NCI-H1092 treated with DMSO at 0.1 percent for 48 hours (cell line): ENCODE measurements at places on chromosomes 12 and 14.

- DNase-seq: no peak
Observed at GRCh38 chr12:131786331-131786730, 41.9 kb upstream of the MMP17 start.

GRCh38 chr14:41349289-41349910, 257.3 kb upstream of the LRFN5 start:
- no peak for DNase-seq

GRCh38 chr14:53355581-53356112, 202.5 kb upstream of the DDHD1 start:
- peak; percentile 25 for DNase-seq

DNA sequence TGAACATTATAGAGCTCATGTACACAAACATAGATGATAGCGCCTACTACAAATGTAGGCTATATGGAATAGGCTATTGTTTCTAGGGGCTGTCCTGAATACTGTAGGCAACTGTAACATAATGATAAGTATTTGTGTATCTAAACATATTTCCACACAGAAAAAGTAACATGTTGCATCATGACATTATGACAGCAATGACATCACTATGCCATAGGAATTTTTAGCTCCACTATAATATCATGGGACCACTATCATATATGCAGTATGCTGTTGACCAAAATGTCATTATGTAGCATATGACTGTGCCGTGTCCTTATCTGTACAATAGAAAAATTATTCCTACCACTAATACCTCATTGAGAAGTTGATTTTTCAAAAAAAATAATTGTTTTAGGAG, 96.7 kb upstream of the SSTR1 start:
- DNase-seq: no peak

- no peak for DNase-seq
Observed at GRCh38 chr12:88142610-88142991, 494 bp downstream of the TMTC3 start.

- no peak for DNase-seq
Observed at GRCh38 chr12:28369483-28369882, 179.2 kb downstream of the CCDC91 start.

- DNase-seq: no peak
Observed at GRCh38 chr14:89422181-89422951, 5.3 kb upstream of the FOXN3 start.

DNA sequence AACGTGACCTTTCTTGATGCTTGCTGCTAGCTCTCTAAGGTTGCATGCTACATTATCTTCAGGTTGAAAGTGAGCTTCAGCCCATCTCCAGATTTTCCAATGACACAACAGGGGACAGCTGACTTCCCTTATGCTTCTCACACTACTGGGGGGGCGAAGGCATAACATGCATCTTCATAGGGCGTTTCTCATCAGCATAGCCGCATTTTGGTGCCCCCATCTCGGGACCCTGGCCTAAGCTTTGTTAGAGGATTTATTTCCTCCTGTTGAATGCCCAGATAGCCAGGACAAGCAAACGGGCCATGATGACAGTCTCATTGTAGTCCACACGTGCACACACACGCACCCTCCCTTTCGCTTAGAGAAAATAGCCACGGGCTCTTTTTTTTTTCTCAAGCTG, 30.7 kb downstream of the SSPN start:
- DNase-seq: no peak

DNA sequence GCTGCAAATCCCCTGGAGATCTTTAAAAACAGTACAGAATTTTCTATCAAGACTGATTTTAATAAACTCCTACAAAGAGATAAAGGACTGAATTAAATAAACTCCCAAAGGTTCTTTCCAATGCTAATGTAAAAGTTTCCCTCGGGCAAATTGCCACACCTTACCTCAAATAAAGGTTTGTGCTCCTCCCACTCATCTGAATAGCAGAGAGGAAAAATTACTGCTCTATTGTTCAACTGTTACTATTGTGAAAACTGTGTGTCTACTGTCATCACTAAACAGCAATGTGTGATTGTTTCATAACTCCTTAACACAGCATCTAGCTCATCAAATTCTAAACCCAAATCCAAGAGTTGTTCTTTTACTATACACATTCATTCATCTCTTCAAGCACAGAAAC, 3.2 kb downstream of the SPTLC2 start:
- DNase-seq: no peak

GRCh38 chr12:129053232-129053631, 200.0 kb downstream of the GLT1D1 start:
- no peak for DNase-seq
